ENCODE measurements at places on chromosomes 16 and 17.

- peak; percentile 52 for DNase-seq
Measured at GRCh38 chr17:45302649-45303173, 14.1 kb downstream of the MAP3K14 start.

DNA sequence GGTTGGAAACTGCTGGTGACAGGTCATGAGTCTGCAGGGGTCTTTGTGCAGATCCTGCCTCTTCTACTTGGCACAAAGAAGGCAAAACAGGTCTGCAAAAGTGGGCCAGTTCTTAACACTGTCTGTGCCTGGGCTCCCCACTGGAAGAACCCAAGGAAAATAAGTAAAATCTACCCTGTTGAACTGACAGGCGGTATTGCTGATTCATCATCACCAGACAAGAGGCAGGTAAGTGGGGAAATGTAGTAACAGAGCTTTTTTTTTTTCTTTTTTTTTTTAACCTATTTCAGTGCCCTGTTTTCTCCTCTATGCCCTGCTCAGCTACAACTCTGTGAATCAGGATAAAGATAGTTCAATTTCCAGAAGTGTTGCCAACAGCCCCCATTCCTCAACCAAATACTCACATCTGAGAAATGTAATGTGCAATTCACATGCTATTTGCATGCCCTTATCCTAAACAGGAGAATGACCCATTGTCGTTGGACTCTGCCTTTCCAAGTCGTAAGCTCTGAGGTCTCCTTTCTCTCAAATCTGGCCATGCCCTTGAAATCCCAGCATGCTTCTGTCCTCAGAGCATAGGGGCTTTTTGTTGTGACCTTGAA lies 237.0 kb downstream of the SOX9 start:
- no peak for DNase-seq

- no peak for DNase-seq
Measured at GRCh38 chr17:17029938-17030337, 12.3 kb upstream of the MPRIP start.

GRCh38 chr16:87436225-87437172 lies 44.4 kb downstream of the MAP1LC3B start:
- DNase-seq: no peak

DNA sequence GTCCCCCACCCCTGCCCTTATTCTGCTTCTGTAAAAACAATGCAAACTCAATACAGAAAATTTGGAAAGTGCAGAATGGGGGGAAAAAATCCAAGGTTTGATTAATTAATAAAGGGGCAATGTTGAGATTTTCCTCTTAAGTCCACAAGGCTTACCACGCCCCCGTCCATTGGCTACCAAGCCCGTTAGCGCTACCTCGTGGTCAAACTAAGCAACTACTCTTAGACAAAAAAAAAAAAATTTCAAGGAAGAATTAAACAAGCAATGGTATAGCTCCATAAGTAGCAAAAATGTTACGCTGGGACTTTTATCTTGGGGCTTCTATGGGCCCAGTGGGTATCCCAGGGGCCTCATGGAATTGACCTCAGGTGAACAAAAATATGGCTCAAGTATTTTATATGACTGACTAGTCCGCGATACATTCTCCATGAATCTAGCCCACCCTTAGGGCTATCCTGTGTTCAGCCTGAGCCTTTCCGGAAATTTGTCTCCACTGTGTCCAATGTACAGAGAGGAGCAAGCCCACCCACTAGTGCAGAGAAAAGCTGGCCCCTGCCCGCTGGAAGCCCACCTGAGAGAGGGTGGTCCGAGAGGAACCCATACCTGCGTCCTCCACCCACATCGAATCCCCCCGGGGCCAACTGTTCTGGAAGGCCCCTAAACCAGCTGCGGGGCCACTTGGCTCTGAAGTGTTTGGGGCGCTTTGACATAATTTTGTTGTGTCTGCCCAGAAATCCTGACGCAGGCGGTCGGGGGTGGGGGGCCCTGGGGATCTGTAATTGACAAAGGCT lies 19.1 kb upstream of the TEX2 start:
- DNase-seq: peak; percentile 51

DNA sequence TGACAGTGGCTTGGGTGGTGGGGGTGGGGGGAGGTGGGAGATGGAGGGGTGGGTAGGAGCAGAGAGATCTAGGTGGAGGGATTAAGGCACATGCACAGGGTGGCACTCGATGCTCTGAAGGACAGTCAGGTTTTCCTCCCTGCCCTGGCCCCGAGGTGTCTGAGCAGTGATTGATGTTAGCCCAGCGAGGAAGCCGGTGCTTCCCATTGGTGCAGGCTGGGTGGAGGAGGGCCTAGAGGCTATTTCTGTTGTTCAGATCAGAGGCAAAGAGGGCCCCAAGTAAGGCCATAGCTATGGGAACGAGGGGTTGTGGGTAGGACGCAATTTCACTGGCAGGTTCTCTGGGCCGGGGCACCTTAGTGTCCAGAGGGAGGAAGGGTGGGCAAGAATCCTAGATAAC lies 23.1 kb downstream of the CACNA1G start:
- no peak for DNase-seq

GRCh38 chr16:80280557-80280956 lies 260.2 kb upstream of the DYNLRB2 start:
- no peak for DNase-seq

- DNase-seq: peak; percentile 81
Measured at GRCh38 chr16:68040506-68041288, 17.6 kb downstream of the DUS2 start.

DNA sequence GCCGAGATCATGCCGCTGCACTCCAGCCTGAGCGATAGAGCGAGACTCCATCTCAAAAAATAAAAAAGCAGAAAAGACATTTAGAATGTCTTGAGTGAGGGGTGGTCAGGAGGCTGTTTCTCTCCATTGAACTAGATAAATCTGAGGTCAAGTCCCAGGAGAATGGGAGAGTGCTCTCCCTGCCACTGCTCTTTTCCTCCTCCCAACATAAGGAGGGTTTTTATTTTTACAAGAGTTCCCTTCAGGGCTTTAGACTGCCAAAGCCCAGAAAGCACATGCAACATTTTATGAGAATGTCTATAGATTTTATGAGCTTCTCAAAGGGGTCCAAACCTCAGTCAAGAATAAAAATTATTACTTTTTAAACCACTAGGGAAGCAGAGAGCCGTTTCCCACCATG lies 1.6 kb downstream of the RND2 start:
- no peak for DNase-seq

- DNase-seq: no peak
Measured at GRCh38 chr17:66767154-66767933, 67.6 kb upstream of the CACNG5 start.

DNA sequence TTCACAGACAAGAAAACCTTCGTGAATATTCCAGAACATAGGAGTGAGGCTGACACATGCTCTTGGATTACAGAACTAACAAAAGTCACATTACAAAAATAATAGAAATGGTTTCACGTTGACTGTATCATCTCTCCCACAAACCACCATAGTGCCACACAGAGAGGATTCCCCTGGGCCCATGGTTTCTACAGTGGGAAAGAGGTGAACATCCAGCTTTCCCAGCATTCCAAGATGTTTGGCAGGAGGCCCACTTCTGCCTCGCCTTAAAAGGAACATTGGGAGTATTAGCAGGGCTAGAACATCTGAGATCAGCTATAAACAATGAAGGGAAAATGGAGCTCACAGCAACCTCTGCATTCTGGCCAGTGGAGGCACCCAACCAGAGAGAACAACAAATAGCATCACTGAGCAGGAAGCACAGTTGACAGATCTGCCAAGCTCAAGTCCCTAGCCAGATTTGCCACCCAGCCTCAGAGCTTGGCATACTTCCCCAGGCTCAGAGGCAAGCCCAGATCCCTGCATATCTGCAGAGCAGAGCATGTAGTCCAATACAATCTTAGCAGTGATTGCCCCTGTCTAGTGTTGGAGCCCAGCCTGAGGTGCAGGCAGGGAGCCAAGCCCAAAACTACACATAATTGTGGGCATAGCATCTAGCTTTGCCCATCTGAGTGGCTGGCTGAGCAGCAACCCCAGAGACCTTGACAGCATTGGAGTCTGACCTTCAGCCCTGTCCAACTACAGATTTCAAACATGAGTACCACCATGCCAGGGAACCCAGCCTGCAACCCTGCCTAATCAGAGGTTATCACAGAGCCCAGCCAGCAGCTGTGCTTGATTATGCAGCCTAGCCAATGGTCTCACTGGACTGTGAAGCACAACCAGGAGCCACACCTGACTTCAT lies 260.4 kb downstream of the CEP112 start:
- DNase-seq: no peak

- no peak for DNase-seq
Measured at GRCh38 chr17:78889531-78889930, 13.5 kb downstream of the CEP295NL start.

- no peak for DNase-seq
Measured at GRCh38 chr16:17358355-17358754, 112.4 kb downstream of the XYLT1 start.

DNA sequence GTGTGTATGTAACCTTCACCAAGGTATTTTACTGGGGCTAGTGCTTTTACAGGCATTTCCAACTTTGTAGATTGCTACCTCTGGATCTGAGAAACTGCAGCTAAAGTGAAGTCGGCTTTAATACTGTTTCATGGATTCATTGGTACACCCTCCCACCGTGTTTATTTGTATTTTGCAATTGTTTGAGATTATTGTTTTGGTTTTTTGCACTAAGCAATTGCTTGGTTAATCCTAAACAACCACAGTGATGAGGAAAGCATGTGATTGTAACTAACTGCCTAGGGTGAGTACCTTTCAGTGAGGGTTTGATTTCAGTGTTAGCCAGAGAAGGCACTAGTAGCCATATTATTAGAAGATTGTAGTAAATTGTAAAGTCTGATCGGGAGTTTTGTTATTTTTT lies 3.3 kb downstream of the LUC7L3 start:
- DNase-seq: no peak

DNA sequence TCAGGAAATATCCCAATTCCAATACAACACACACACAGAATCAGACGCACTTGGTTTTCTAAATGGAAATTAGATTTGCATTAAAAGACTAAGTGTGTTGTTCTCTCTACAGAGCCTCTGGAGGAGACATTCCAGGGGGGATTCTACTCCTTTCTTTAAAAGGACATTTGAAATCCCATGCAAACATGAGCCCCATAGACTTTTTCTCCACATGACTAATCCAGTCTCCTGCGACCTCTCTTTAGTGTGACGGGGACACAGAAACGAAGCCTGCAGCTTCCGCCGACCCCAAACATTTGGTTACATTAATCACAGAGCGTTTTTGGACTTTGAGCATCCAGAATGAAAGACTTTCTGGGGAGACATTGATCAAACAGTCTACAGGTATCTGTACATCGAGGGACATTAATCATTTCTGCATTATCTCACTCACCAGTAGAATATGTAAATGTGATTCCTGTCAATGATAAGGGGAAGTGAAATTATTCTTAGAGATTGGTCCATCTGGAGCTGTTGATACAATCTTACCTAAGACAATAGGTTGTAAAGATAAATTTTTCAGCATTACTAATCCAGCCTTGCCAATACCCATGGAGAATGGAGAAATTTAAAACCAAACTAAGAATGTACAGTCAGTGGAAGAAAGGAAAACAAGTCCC lies 103.4 kb upstream of the IRX3 start:
- DNase-seq: no peak

DNA sequence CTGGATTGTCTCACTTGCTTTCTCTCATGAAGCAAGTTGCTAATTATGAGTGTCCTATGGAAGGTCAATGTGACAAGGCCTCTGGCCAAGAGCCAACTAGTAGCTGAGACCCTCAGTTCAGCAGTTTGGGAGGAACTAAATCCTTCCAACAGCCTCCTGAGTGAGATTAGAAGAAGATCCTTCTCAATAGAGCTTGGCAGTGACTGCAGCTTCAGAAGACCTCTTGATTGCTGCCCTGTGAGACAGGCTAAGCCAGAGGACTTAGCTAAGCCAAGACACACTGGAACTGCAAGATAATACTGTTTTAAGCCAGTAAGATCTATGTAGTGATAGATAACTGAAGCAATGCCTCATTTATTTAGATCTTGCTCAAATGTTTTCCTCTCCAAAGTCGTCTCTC lies 34.3 kb downstream of the PCTP start:
- no peak for DNase-seq

GRCh38 chr16:14289692-14290340 lies 218.7 kb downstream of the MRTFB start:
- DNase-seq: no peak

- DNase-seq: no peak
Measured at GRCh38 chr16:13951611-13952010, 31.7 kb downstream of the ERCC4 start.

GRCh38 chr17:31654936-31655335 lies 204.1 kb downstream of the COPRS start:
- DNase-seq: no peak

GRCh38 chr16:88713568-88714419 lies 7.5 kb downstream of the CTU2 start:
- DNase-seq: no peak

Data from posterior cingulate gyrus (tissue), 11 donors.